ENCODE measurements at places on chromosomes 7 and 10. TPM values are rescaled to one million over a fixed set of nuclear protein-coding genes. Genes with fewer than 3 reads are reported as not detected.

DNA sequence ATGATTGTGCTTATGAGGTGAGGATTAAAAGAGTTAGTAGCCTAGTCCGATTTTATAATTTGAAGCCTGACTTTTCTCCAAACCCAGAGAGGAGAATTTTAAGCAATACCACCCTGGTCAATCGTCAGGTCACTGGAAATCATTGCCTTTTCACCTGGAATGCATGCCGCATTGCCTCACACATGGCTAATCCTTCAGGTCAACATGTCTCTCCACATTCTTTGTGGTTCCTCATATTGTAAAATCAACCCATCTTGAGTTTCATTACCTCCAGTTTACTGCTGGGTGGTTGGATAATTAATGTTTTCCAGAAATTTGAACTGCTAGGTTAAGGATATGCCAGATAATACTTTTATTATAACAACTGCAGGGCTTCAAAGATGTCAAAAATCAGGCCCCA, 55.6 kb upstream of the SEMA3E start:
- no peaks in the 10 kb centered on the region for H3K4me1 ChIP-seq
- no peaks in the 10 kb centered on the region for H3K36me3 ChIP-seq
- DNase-seq = no peak
- no peak overlapping the region for H3K27ac ChIP-seq
- no peaks in the 10 kb centered on the region for H3K27me3 ChIP-seq

DNA sequence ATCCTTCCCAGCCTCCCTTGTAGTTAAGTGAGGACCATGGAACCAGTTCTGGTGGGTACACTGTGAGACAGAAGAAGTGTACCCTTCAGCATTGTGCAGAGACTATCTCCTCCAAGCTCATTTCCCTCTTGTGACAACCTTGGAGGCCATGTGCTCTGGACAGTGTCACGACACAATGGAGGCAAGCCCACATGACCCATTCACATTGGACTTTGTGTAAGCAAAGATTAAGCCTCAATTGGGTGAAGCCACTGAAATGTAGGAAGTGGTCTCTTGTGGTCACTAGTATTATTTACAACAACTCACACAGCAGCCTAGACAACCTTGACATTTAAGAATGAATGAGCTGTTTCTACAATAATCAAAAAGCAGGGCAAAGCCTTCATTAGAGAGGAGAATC, 124.2 kb downstream of the INHBA start:
- H3K36me3 ChIP-seq = no peaks in the 10 kb centered on the region
- H3K27ac ChIP-seq = no peak overlapping the region
- H3K4me3 ChIP-seq = no peak overlapping the region
- H3K4me1 ChIP-seq = no peaks in the 10 kb centered on the region

SUV39H2 gene
- polyA plus RNA-seq = 11.5 TPM

LDB1 gene
- polyA plus RNA-seq = 77.5 TPM

PSD gene
- 11.0 TPM for polyA plus RNA-seq

DNA sequence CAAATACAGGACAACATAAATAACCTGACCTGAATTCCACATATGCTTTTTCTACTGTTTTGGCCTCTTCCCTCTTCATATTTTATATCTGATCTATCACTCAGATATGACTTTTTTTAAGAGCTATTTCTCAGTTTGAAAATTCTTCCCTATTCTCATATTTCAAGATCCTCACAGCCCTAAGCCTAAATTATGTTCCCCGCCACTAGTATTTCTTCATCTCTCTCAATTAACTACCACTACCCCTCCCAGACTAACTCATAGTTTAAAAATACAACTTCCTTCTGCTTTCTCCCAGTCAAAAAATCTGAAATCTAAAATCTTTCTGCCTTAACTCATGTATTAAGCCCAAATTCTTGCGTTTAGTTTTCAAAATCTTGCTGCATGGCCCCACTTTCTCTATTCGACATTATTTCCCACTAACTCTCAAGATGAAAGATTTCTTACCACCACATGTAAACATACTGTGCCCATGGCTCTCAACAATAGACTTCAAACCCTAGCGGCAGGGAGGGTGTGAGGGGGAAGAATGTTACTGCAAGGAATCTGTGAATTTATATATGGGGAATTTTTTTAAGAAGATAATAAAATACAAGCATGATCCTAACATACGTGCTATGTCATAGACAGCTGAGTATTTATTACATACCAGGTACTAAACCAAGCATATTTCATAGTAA, 64.6 kb downstream of the TFEC start:
- H3K4me3 ChIP-seq = no peak overlapping the region
- H3K4me1 ChIP-seq = no peaks in the 10 kb centered on the region
- no peak overlapping the region for H3K27ac ChIP-seq
- DNase-seq = no peak

IRF5 gene
- 1.6 TPM for polyA plus RNA-seq

FAM131B gene
- 2.1 TPM for polyA plus RNA-seq

DNA sequence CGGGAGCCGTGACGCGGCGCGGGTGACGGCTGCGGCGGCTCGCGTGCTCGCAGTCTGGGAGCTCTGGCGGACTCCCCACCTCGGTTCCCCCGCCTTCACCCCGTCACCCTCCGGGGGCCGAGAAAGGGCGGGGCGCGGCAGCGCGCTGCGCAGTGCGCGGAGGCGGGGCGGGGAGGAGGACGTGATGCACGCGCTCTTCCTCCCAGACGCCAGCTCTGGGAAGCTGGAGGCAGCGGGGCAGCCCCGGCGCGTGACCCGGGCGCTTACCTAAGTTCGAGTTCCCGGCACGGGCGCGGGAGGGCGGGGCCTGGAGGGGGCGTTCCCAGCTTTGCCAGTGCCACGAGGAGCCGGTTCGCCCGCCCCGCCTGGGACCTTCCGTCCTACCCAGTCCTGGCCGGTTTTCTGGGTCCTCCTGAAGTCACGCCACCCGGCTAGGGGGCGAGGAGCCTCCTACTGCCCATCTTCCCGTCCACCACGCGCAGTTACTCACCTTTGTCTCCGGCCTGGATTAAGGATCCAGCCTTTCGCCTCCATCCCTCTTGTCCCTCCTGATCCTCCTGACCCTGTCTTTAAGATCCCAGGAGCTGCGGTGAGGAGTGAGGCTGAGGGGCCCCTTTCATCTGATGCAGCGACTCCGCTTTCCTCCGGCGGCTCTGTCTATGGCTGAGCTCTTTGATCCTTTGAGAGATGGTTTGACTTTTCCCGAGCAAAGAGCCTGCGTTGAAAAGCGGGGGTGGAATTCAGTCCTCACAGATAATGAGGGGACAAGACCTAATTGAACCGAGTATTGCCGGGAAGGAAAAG, 470 bp upstream of the NAMPT start:
- peak overlapping the region; percentile 87 for H3K4me3 ChIP-seq
- DNase-seq = peak; percentile 98
- H3K4me1 ChIP-seq = peaks cover 7% of the 10 kb centered on the region
- no peaks in the 10 kb centered on the region for H3K27me3 ChIP-seq
- no peaks in the 10 kb centered on the region for H3K36me3 ChIP-seq
- H3K27ac ChIP-seq = peak overlapping the region; percentile 97

DNA sequence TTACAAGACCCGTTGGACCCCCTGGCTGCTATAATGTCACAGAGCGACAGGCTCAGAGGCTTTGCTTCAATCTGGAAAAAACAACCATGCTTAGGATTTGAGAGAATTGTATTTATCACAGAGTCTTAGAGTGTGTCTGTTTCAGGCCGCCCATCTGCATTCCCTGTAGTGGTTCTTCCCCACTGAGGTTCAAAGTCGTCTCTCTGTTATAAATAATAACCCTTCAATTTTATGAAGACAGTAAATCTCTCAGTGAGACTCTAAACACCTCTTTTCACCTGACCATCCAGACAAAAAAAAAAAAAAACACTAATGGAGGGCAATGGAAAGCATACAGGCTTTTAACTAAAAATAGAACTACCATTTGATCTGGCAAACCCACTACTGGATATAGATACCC, 565.4 kb upstream of the AUTS2 start:
- H3K36me3 ChIP-seq = no peaks in the 10 kb centered on the region
- no peaks in the 10 kb centered on the region for H3K27me3 ChIP-seq
- no peak for DNase-seq

ASB10 gene
- 2.9 TPM for polyA plus RNA-seq

GALNT17 gene
- polyA plus RNA-seq = 29.0 TPM

ECHS1 gene
- 140 TPM for polyA plus RNA-seq

DRGX gene
- polyA plus RNA-seq = not detected

GRCh38 chr7:842431-843031, 10.3 kb downstream of the SUN1 start:
- H3K36me3 ChIP-seq = peaks cover 66% of the 10 kb centered on the region
- no peaks in the 10 kb centered on the region for H3K27me3 ChIP-seq
- DNase-seq = peak; percentile 71

DNA sequence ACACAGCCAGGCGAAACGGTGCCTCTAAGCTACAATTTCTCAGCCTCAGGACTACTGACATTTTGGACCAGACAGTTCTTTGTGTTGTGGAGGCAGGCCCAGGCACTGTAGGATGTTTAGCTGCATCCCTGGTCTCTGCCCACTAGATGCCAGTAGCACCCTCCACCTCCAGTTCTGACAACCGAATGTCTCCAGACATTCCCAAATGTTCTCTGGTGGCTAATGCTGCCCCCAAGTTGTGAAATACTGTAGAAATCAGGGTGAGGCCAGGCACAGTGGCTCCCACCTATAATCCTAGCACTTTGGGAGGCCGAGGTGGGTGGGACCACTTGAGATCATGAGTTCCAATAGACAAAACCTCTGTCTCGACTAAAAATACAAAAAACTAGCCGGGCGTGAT, 18.2 kb downstream of the HNRNPF start:
- no peak overlapping the region for H3K4me3 ChIP-seq
- H3K36me3 ChIP-seq = peaks cover 71% of the 10 kb centered on the region
- H3K27ac ChIP-seq = no peak overlapping the region
- peaks cover 9% of the 10 kb centered on the region for H3K4me1 ChIP-seq
- H3K27me3 ChIP-seq = no peaks in the 10 kb centered on the region

DNA sequence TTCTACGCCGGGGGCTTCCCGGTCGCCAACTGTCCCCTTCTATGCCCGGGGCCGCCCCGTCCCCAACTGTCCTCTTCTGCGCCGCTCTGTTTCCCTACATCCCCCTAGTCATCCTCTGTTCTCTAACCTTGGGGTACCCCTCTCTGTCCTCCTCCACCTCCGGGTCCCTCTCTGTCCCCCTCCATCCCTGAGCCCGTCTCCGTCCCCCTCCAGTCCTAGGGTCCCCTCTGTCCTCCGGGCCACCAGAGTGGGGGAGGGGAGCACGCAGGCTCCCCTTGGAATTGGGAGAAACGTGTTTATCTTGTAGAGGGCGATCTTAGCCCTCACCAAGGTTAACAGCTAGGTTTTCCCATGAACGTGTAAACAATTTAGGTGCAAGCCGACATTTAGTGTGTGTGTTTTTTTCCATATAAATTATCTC, 852 bp upstream of the KLF6 start:
- H3K27ac ChIP-seq = peak overlapping the region; percentile 96
- peak; percentile 80 for DNase-seq
- peaks cover 17% of the 10 kb centered on the region for H3K36me3 ChIP-seq
- peak overlapping the region; percentile 78 for H3K4me3 ChIP-seq
- H3K4me1 ChIP-seq = peaks cover 20% of the 10 kb centered on the region

C10orf95 gene
- 0.22 TPM for polyA plus RNA-seq

C10orf53 gene
- polyA plus RNA-seq = not detected

ELOVL3 gene
- polyA plus RNA-seq = 0.57 TPM

SYT15B gene
- polyA plus RNA-seq = 0.78 TPM

- H3K27me3 ChIP-seq = no peaks in the 10 kb centered on the region
- H3K36me3 ChIP-seq = no peaks in the 10 kb centered on the region
- DNase-seq = no peak
- no peak overlapping the region for H3K27ac ChIP-seq
Observed at GRCh38 chr10:52491246-52491995, 177.3 kb downstream of the DKK1 start.

GRCh38 chr10:5376450-5376849, 11.7 kb downstream of the UCN3 start:
- H3K4me3 ChIP-seq = no peak overlapping the region
- H3K27ac ChIP-seq = no peak overlapping the region
- H3K27me3 ChIP-seq = no peaks in the 10 kb centered on the region

GRCh38 chr10:52783726-52784125, 11.1 kb upstream of the MBL2 start:
- H3K4me1 ChIP-seq = no peaks in the 10 kb centered on the region
- H3K27me3 ChIP-seq = peaks cover 6% of the 10 kb centered on the region
- no peaks in the 10 kb centered on the region for H3K36me3 ChIP-seq
- DNase-seq = no peak

DNA sequence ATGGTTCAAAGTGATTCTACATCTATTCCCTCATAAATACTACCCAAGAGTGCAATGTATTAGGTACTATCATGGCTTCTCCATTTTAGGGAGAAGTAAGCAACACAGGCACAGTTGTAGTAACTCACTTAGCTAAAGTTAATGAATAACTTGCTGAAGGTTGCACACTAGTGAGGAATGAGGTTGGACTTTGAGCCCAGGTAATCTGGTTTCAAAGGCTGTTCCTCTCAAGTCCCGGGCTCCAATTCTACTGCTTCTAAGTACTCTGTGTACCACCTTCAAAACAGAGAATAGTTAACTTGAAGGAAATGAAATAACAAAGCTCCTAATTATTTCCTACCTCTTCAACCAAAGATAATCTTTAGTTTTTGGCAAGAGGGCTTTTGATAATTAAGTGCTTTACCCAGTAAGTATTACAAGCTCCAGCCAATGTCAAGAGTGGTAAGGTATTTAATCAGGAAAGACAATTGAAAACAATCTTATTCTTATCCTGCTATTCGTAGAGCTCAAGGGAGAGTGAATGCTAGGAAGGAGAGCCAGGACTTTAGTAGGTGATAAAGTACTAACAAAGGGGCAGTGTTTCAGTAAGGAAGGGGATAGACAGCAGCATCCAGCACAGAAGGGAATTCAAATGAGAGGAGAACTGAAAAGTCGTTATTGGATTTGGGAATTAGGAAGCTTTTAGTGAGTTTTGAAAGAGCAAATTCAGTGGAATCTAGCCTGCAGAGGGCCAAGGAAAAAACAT, 158.2 kb upstream of the PTPRZ1 start:
- H3K27ac ChIP-seq = no peak overlapping the region
- no peaks in the 10 kb centered on the region for H3K36me3 ChIP-seq
- H3K27me3 ChIP-seq = no peaks in the 10 kb centered on the region
- H3K4me1 ChIP-seq = no peaks in the 10 kb centered on the region
- DNase-seq = no peak

GRCh38 chr10:99742701-99743100, 10.7 kb downstream of the CUTC start:
- H3K36me3 ChIP-seq = peaks cover 37% of the 10 kb centered on the region
- no peaks in the 10 kb centered on the region for H3K27me3 ChIP-seq
- H3K4me1 ChIP-seq = no peaks in the 10 kb centered on the region
- no peak overlapping the region for H3K27ac ChIP-seq
- no peak overlapping the region for H3K4me3 ChIP-seq
- DNase-seq = no peak

AGAP4 gene
- 5.2 TPM for polyA plus RNA-seq

GRCh38 chr10:126090911-126091728, 194.8 kb downstream of the FANK1 start:
- no peak overlapping the region for H3K27ac ChIP-seq
- no peaks in the 10 kb centered on the region for H3K27me3 ChIP-seq
- H3K4me1 ChIP-seq = peaks cover 3% of the 10 kb centered on the region
- H3K36me3 ChIP-seq = peaks cover 4% of the 10 kb centered on the region
- no peak overlapping the region for H3K4me3 ChIP-seq
